ENCODE measurements at places on chromosomes 6 and 20. TPM values are rescaled to one million over a fixed set of nuclear protein-coding genes. Genes with fewer than 3 reads are reported as not detected.
A peak's percentile ranks its signal among the peaks of the same experiment; 100 is the strongest.

CYP39A1 gene
- 6.3 TPM for total RNA-seq

GRCh38 chr6:47147175-47147727 is 105.1 kb upstream of the ADGRF1 start:
- no peaks in the 10 kb centered on the region for H3K27me3 ChIP-seq
- H3K36me3 ChIP-seq, result peaks cover 2% of the 10 kb centered on the region
- DNase-seq, result no peak
- H3K4me1 ChIP-seq, result peaks cover 16% of the 10 kb centered on the region
- no peak overlapping the region for H3K4me3 ChIP-seq

GRCh38 chr6:62357835-62358234 is 71.8 kb upstream of the KHDRBS2 start:
- no peak overlapping the region for H3K4me3 ChIP-seq
- no peak overlapping the region for H3K27ac ChIP-seq
- H3K4me1 ChIP-seq, result peaks cover 15% of the 10 kb centered on the region
- no peaks in the 10 kb centered on the region for H3K27me3 ChIP-seq
- DNase-seq, result no peak

- peak overlapping the region; percentile 96 for H3K27ac ChIP-seq
- peak overlapping the region; percentile 96 for H3K4me3 ChIP-seq
- H3K4me1 ChIP-seq, result peaks cover 35% of the 10 kb centered on the region
- DNase-seq, result peak; percentile 72
- H3K27me3 ChIP-seq, result no peaks in the 10 kb centered on the region
Observed at GRCh38 chr20:461254-462198, 807 bp downstream of the TBC1D20 start.

FOXS1 gene
- total RNA-seq, result 2.5 TPM

TRIM15 gene
- total RNA-seq, result not detected

- no peak overlapping the region for H3K4me3 ChIP-seq
- H3K36me3 ChIP-seq, result no peaks in the 10 kb centered on the region
- peaks cover 5% of the 10 kb centered on the region for H3K27me3 ChIP-seq
- no peak for DNase-seq
- no peak overlapping the region for H3K27ac ChIP-seq
- H3K4me1 ChIP-seq, result no peaks in the 10 kb centered on the region
Observed at GRCh38 chr6:98627129-98627775, 207.1 kb upstream of the POU3F2 start.

- H3K36me3 ChIP-seq, result peaks cover 13% of the 10 kb centered on the region
- H3K4me3 ChIP-seq, result no peak overlapping the region
- no peaks in the 10 kb centered on the region for H3K27me3 ChIP-seq
- H3K27ac ChIP-seq, result no peak overlapping the region
- H3K4me1 ChIP-seq, result no peaks in the 10 kb centered on the region
Observed at GRCh38 chr6:347232-347631, 44.3 kb upstream of the IRF4 start.

- DNase-seq, result no peak
- H3K27ac ChIP-seq, result peak overlapping the region; percentile 28
- peaks cover 20% of the 10 kb centered on the region for H3K4me1 ChIP-seq
- no peak overlapping the region for H3K4me3 ChIP-seq
Observed at GRCh38 chr6:70684794-70685493, 17.3 kb downstream of the SMAP1 start.

DNA sequence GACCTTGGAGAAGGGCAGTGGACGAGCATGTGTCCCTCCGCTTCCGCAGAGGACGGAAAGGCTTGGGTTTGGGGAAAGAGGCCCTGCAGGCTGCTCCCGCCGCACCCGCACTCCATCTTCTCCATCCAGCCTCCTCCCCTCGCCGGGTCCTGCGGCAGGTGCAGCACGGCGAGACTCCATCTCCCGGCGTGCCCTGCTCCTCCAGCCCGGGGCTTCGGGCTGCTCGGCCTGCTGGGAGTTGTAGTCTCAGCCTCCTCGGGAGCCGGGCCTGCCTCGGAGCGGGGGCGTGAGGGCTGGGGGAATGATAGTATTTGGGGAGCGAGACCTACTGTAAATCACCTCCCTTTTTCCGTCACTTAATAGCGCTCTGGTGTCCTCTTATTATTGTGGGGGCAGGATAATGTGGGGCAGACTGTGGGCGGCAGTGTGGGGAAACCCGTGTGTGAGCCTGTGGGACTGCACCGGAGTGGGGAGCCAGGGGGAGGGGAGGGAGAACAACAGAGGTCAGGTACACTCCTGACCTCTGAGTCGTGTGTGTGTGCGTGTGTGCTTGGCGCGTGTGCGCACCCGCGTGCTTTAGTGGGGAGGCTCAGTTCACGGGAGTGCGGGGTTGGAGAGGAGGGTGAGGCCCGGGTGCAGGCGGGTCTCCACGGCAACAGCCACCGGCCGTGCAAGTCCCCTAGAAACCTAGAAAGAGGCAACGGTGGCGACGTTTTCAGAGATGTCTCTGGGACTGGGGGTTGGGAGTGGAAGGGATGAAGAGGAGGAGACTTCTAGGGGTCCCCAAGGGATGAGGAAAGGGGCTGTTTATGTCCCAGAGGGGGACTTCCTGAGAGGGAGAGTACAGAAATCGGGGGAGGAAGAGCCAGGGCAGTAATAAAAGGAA is 4.1 kb downstream of the TTBK1 start:
- no peaks in the 10 kb centered on the region for H3K36me3 ChIP-seq
- peaks cover 30% of the 10 kb centered on the region for H3K27me3 ChIP-seq
- peak overlapping the region; percentile 78 for H3K4me3 ChIP-seq
- peaks cover 27% of the 10 kb centered on the region for H3K4me1 ChIP-seq
- peak overlapping the region; percentile 68 for H3K27ac ChIP-seq

GRCh38 chr20:48171626-48172356 is 386.5 kb upstream of the SULF2 start:
- no peak overlapping the region for H3K27ac ChIP-seq
- H3K27me3 ChIP-seq, result peaks cover 32% of the 10 kb centered on the region
- H3K4me1 ChIP-seq, result no peaks in the 10 kb centered on the region
- no peaks in the 10 kb centered on the region for H3K36me3 ChIP-seq

GRCh38 chr6:2782825-2783187 is 17.6 kb downstream of the WRNIP1 start:
- no peak overlapping the region for H3K4me3 ChIP-seq
- no peaks in the 10 kb centered on the region for H3K27me3 ChIP-seq
- H3K36me3 ChIP-seq, result peaks cover 21% of the 10 kb centered on the region
- no peak for DNase-seq
- H3K4me1 ChIP-seq, result no peaks in the 10 kb centered on the region

DNA sequence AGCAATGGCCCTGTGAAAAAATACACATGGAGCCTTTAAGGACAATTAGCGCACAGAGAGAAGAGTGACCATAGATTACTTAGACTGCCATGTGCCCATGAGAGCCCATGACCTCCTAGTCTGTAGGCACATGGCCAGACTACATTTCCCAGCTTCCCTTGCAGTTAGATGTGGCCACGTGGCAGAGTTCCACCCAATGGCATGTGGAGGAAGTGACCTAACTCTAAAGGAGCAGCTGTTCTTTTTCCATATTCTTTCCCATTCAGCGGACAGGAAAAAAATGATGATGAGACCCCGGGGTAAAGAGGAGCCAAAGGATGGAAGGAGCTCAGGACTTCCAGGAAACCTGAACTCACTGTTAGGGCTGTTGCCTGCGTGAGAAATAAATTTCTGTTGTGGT is 116.6 kb downstream of the CBLN4 start:
- H3K4me1 ChIP-seq, result no peaks in the 10 kb centered on the region
- no peak for DNase-seq
- H3K27me3 ChIP-seq, result no peaks in the 10 kb centered on the region
- H3K27ac ChIP-seq, result no peak overlapping the region

DNA sequence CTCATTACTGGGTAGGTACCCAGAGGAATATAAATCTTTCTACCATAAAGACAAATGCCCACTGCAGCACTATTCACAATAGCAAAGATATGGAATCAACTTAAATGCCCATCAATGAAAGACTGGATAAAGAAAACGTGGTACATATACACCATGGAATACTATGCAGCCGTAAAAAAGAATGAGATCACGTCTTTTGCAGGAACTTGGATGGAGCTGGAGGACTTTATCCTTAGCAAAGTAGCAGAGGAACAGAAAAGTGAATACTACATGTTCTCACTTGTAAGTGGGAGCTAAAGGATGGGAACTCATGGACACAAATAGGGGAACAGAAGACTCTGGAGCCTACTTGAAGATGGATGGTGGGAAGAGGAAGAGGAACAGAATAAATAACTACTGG is 119.7 kb downstream of the EPHA7 start:
- H3K36me3 ChIP-seq, result no peaks in the 10 kb centered on the region
- H3K27ac ChIP-seq, result no peak overlapping the region
- H3K4me1 ChIP-seq, result no peaks in the 10 kb centered on the region
- H3K27me3 ChIP-seq, result no peaks in the 10 kb centered on the region
- DNase-seq, result no peak
- H3K4me3 ChIP-seq, result no peak overlapping the region

ZNF391 gene
- 10.8 TPM for total RNA-seq

DNA sequence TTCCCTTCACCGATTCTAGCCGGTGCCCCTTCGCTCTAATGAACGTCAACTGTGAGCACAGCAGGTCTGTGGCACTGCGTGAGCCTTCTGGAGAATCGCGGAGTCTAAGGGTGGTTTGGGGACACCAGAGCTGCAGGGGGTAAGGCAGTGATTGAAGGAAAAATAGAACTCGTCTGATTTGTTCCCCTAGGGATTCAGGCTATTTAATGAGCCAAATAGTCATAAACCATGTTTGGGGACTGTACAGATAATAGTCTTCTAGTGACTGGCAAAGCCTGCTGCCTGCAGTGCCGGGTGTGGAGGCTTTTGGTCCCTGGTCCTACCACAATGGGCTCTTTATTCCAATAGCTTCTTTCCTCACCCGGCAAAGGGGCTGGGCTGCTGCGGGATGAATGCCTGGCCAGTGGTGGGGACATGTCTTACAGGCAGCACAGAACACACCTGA is 11.1 kb upstream of the NTSR1 start:
- H3K27ac ChIP-seq, result no peak overlapping the region
- no peak overlapping the region for H3K4me3 ChIP-seq
- H3K27me3 ChIP-seq, result peaks cover 47% of the 10 kb centered on the region
- H3K36me3 ChIP-seq, result no peaks in the 10 kb centered on the region
- DNase-seq, result no peak

GRCh38 chr6:150313781-150314180 is 55.0 kb upstream of the IYD start:
- H3K27me3 ChIP-seq, result peaks cover 31% of the 10 kb centered on the region
- no peak overlapping the region for H3K27ac ChIP-seq
